HT1080 (cell line): ENCODE measurements at places on chromosomes 4 and X. TPM values are rescaled to one million over a fixed set of nuclear protein-coding genes. Genes with fewer than 3 reads are reported as not detected.

The MAOA gene
- total RNA-seq, result 9.3 and 14.5 TPM in 2 replicates

The NOX1 gene
- total RNA-seq, result 0.18 TPM in 1 of 2 replicates, not detected in the other

The RADX gene
- 4.2 and 5.9 TPM in 2 replicates for total RNA-seq

The CITED1 gene
- total RNA-seq, result 3.2 TPM in 1 of 2 replicates, not detected in the other

The CD38 gene
- total RNA-seq, result 0.06 and 0.23 TPM in 2 replicates

The CCDC110 gene
- total RNA-seq, result 0.37 TPM in 1 of 2 replicates, not detected in the other

The KLKB1 gene
- not detected in 2 replicates for total RNA-seq

The DCAF4L1 gene
- 0.19 and 0.33 TPM in 2 replicates for total RNA-seq

The SATL1 gene
- not detected in 2 replicates for total RNA-seq

The PABPC1L2A gene
- not detected in 2 replicates for total RNA-seq

The SGMS2 gene
- total RNA-seq, result 13.8 and 20.8 TPM in 2 replicates

The PSMD10 gene
- total RNA-seq, result 49.3 and 52.9 TPM in 2 replicates

The LEF1 gene
- total RNA-seq, result 24.9 and 27.7 TPM in 2 replicates

The USP46 gene
- 9.6 and 10.7 TPM in 2 replicates for total RNA-seq

The TCP11X2 gene
- 0.10 TPM in 1 of 2 replicates, not detected in the other for total RNA-seq

The WDFY3 gene
- 14.2 and 24.3 TPM in 2 replicates for total RNA-seq

The EFHC2 gene
- total RNA-seq, result not detected in 2 replicates

The NUP62CL gene
- total RNA-seq, result not detected in 2 replicates

The CT45A8 gene
- total RNA-seq, result 13.6 TPM in 1 of 2 replicates, not detected in the other

The USP51 gene
- 0.57 and 0.58 TPM in 2 replicates for total RNA-seq
